ENCODE measurements at places on chromosomes 6 and 20. TPM values are rescaled to one million over a fixed set of nuclear protein-coding genes. Genes with fewer than 3 reads are reported as not detected.

Gene PTCHD4
- total RNA-seq: 4.1 TPM

Gene ECT2L
- not detected for total RNA-seq

DNA sequence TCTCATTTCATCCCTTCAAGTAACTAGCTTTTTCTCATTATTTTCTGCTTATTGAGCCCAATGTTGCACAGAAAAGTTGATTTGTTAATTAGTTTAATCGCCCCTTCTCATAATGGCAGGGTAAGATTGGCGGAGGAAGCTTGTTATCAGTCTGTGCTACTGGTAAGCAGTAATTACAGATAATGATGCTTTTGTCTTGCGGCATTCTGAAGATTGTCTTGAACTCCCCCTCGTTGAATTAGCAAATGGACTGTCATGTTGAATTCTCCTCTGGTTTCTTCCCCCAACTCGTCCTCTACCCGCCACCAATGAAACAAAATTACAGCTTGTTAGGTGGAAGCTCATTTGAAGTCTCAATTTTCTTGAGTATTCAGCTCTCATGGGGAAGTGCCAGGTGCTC, 39.4 kb downstream of the PRDM13 start:
- DNase-seq: no peak

GRCh38 chr20:61584851-61585250, 332.8 kb downstream of the CDH4 start:
- no peak for DNase-seq

- no peak for DNase-seq
Observed at GRCh38 chr20:23541330-23541729, 27.0 kb downstream of the CST9L start.

GRCh38 chr6:28315628-28316027, 20.3 kb downstream of the ZSCAN31 start:
- no peak for DNase-seq

- no peak for DNase-seq
Observed at GRCh38 chr6:137856138-137856898, 10.7 kb upstream of the TNFAIP3 start.

GRCh38 chr6:90537723-90538258, 49.1 kb downstream of the MAP3K7 start:
- DNase-seq: no peak

DNA sequence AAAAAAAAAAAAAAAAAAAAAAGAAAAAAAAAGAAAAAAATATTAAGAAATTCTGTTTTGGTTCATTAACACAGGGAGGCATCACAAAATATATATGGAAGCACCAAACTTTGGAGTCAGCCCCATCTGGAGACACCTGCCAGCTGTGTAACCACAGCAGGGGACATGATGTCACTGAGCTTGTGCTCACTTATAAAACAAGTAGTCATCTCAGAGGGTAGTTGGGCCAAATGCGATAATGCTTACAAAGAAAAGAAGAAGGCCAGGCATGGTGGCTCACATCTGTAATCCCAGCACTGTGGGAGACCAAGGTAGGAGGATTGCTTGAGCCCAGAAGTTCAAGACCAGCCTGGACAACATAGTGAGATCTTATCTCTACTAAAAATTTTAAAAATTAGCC, 1.1 kb upstream of the BNIP5 start:
- DNase-seq: no peak

GRCh38 chr6:96150431-96150830, 134.7 kb downstream of the FUT9 start:
- DNase-seq: no peak

GRCh38 chr6:85810558-85810957, 167.9 kb upstream of the SYNCRIP start:
- no peak for DNase-seq

- DNase-seq: no peak
Observed at GRCh38 chr6:64520050-64520449, 884.4 kb downstream of the PHF3 start.

Measured in upper lobe of right lung (tissue), 1 donor.